ENCODE measurements at places on chromosomes 7 and 10.

- DNase-seq = no peak
These were observed 9.5 kb upstream of the BLNK start for GRCh38 chr10:96280859-96281258.

GRCh38 chr7:75064801-75065200 is 8.8 kb downstream of the RCC1L start:
- DNase-seq = no peak

GRCh38 chr7:116443101-116443523 is 56.4 kb upstream of the CAV2 start:
- peak; percentile 89 for DNase-seq

- DNase-seq = peak; percentile 88
These were observed 29.1 kb downstream of the GTF2IRD1 start for GRCh38 chr7:74482629-74483401.

- DNase-seq = no peak
These were observed 59.1 kb downstream of the ARMC3 start for GRCh38 chr10:22986771-22987542.

DNA sequence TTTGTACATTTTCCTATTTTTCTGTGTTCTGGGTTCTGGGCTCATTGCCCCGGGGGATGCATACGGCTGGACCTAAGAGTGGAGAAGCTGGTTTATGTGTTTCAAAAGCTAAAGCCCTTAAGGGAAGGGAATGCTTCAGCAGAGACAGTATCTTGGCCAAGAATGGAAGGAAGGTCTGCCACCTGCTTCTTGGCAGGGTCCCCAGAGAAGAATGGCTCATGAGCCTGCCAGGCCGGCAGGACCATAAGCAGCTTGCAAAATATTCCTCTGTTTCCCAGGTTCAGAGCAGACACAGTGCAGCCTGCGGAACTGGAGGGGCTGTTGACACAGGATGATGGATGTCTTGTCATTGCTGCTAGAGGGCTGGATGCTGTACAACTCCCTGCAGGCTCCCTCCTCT is 7.8 kb upstream of the ABHD11 start:
- no peak for DNase-seq

DNA sequence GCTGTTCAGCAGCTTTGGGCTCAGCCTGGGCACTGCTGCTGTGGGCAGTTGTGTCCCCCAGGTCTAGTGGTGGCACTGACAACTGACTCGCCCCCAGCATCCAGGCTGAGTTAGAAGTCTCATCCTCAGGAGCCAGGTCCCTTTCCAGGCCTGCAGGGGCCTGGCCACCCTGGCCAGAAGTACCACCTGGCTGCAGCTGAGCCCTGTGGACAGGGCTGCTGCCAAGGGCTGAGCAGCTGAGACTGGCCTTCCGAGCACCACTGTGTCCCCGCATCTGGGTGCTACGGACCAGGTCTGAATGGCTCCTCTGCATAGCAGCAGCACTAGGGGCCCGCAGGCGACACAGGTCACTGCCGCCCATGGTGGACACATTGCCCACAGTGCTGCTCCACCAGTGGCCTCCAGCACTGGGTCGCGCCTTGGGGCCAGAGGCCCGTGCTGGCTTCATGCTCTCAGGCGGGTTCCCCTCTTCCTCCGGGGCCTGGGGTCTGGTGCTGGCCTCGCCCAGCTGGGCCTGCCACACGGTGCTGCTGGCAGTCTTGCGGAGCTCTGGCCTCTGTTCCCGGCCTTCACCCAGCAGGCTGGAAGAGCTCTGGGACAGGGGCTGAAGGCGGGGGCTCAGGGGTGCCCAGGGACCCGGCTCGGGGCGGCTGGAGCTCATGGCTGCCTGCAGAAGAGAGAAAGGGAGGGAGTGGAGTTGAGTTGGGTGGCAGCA is 6.2 kb downstream of the GPRIN2 start:
- DNase-seq = no peak

DNA sequence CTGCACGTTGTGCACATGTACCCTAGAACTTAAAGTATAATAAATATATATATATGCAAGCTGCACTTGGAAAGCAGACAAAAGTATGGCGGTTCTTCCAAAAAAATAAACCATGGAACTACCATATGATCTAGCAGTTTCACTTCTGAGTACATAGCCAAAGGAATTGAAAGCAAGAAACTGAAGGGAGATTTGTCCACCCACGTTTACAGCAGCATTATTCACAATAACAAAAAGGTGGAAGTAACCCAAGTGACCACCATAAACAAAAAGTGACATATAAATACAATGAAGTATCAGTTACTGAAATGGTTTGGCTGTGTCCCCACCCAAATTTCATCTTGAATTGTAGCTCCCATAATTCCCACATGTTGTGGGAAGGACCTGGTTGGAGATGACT is 525.3 kb upstream of the CELF2 start:
- DNase-seq = no peak

- no peak for DNase-seq
These were observed 67.7 kb downstream of the BRAF start for GRCh38 chr7:140857048-140857447.

Data from kidney epithelial cell (primary cell).